NCI-H774 (cell line): ENCODE measurements at places on chromosomes 1 and 21.

GRCh38 chr1:31428436-31429221, 15.6 kb downstream of the SERINC2 start:
- no peak for DNase-seq

GRCh38 chr1:111507411-111508201, 4.2 kb upstream of the ADORA3 start:
- DNase-seq, result peak; percentile 45

DNA sequence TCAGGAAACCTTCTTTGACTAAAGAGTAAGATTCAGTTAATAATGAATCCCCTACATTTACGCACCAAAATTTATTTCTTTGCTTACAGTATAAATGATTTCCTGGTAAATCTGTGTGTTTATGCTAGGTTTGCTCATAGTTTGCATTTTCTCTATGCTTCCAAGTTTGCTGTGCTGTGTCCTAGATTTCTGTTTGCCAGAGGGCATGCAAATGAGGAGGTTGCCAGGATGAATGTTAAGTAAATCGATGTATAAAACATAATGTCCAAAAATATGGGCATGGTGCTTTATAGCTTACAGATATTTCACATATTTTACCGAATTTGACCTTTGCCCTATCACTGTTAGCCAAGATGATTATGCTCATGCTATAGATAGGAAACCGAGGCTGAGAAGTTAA, 63.8 kb downstream of the TBX19 start:
- DNase-seq, result no peak

DNA sequence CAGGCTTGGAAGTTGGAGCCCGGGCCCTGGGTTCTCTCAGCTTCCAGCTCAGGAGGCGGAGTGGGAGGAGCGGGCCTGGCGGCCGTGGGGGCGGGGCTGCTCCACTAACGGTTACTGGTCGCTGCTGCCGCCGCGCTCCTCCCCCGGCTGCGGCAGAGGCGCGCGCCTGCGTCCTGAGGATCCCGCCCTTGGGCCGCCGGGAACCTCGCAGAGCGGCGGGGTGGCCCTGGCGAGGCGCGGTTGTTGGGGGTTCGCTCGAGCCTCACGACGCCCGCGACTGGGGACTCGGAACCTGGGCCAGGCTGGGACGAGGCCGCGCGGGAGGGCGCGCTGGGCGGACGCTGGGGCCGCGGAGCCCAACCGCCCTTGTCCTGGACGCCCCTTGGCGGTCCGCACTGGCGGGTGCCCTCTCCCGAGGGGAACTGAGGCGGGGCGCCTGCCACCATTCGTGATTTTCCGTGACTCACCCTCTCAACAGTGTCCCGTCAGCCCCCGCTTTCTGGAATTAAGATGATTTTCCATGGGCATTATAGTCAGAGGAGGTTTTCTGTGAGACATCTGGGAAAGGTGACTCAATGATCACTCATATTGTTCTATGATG, 34.1 kb downstream of the OR2G3 start:
- DNase-seq, result no peak

DNA sequence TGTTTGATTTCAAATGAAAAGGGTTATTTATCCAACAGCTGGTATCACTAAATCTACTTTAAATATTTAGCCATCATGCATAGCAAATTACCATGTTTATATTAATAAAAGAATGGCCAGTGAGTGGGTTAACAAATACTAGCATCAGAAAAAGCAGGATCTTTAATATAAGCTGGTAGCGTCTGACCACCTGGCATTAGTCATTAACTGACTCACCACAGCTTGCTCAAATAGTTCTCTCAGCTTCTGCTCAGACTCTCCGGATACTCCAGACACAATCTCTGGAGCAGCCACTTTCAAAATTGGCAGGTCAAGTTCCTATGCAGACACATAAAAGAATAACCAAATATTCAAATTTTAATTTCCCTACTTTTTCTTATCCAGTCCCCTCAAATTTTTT, 29.6 kb downstream of the NVL start:
- DNase-seq, result no peak

- no peak for DNase-seq
Observed at GRCh38 chr21:44872323-44872648, 1.2 kb downstream of the PTTG1IP start.

- DNase-seq, result no peak
Observed at GRCh38 chr1:234760303-234760723, 150.3 kb upstream of the IRF2BP2 start.

DNA sequence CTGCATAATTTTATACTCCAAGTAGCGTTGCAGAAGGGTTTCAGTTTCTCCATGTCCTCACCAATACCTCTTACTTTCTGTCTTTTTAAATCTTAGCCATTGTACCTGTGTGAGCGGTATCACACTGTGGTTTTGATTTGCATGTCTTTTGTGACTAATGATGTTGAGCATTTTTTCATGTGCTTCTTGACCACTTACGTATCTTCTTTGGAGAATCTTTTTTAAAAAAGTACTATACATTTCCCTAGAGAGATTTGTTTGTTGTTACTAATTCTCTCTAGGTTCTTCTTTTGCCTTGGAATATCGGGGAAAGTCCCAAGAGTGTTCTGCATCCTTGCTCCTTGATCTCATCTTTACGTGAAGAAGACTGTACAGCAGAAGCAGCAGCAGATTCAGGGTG, 81.8 kb upstream of the WARS2 start:
- no peak for DNase-seq

DNA sequence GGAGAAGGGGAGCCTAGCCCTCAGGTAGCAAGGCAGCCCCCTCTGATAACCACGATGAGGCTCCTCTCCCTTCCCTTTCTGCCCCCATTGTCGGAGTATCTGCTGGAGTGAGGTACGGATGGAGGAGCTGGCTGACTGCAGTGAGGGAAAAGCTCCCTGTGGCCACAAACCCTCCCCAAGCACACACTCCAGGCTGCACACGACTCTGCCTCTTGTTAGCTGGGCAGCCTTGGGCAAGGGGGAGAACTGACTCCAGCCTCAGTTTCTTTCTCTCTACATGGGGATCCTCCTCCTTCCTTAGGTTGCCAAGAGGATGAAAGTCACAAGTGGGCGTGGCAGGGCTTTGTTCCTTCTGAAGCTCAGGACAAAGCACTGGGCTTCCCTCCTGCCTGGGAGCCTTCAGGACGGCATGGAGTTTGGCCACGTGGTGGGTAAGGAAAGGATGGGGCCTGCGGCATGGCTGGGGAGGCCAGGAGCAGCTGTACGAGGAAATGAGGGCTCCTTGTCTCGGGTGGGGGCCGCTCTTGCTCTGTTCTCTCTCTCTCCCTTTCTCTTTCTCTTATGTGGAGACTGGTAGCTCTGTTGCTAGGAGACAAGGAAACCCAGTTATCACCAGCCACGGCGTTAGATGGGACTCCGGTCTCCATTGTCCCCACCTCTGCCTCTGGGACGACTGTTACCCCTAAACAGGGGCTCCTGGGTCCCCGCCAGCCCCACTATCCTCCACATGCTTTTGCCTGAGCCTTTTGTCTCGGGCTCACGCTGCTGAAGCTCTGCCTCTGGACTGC, 39.7 kb downstream of the LRP8 start:
- no peak for DNase-seq

DNA sequence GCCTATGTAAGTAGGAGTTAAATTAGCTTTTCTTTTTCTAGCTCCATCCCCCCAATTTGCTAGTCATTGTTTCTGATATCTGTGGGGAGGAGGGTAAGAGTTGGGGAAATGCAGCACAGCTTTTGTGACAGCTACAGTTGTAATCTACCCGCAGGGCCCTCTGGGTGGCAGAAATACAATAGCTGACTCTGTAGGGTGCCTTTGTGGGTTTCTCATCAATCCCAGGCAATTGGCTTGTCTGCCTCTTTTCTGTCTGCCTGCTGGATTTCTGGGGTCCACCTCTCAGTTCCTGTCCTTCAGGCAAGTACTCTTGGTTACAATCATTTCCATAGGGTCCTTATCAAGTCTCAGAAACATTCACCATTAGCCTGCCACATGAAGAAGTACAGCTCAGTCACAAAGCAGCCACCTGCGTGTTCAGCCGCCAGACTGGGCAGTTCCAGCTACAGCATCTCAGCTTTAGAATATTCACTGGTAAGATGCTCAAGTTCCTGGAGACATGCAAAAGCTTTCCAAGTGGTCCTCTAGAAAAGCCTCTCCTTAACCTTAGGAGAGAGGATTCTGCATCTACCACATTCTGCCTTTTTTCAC, 19.2 kb upstream of the SLC44A5 start:
- no peak for DNase-seq

DNA sequence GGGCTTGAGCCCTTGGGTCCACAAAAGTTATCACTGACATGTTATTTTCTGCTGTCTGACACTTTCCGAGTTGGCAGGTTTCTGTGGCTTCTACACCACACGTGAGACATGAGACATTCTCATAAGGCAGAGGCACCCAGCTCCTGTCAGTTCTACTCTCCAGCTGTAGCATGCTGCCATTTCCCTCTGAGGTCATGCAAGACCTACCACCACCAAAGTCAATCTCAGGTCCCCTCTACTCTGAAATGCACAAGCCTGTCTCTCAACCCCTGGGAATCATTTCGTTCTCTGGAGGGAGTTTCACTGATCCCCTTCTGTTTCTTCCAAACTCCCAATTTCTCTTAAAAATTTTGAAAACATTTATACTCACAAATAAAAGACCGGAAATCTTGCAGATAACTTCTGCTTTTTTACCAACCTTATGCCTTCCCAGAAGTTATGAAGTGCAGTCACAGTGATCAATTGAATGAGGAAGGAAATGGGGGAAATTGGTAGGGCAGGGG, 39.5 kb upstream of the CR2 start:
- no peak for DNase-seq

DNA sequence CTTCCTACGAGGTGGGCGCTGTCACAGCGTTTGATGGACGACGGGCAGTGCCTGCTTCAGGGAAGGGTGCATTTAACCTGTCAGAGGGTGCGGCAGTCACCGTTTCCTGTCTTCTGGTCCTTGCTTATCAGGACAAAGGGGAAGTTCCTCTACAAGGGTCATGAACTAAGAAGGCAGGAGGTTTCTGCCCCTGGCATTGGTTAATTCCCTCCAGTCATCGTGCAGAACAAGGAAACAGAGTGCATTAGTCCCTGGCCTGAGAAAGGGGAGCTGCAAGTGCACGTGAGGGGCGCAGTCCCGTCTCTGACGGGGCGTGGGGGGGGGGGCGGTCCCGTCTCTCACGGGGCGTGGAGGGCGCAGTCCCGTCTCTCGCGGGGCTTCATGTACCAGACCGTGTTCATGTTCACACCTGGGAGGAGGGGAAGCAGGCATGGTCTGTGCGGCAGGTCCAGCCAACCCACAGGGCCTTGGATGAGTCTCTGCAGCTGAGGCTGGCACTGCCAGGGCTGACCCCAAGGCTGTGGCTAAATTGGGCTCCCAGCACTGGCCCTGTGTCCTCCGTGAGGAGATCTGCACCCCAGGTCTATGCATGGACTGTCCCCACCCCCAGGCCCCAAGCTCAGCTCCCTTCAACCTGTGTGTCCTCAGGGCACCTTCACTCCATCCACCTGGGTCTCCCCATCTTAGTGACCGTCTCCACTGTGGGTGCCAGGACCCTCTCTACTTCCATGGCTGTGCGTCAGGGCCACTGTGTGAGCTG, 89.2 kb upstream of the COL6A1 start:
- no peak for DNase-seq

DNA sequence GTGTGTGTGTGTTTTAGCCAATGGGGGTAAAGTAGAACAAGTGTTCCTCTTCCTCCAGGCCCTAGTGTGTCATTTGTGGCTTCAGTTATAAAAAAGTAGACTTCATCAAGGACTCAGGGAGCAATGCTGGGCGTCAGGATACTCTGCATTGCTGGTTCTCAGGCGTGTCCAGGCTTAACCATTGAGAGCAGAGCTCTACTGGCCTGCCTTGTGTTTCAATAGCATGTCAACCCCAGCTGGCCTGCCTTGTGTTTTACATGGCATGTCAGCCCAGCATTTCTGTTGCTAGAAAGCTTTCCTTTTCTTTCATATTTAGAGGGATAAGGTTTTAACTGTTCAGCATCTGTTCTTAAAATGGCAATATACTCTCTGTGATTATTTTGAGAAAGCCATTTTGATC, 117.6 kb upstream of the TMPRSS15 start:
- DNase-seq, result no peak

GRCh38 chr1:3070644-3071564, 1.9 kb downstream of the PRDM16 start:
- no peak for DNase-seq

GRCh38 chr1:156492591-156493080, 7.9 kb downstream of the MEF2D start:
- no peak for DNase-seq

- no peak for DNase-seq
Observed at GRCh38 chr1:164723296-164723798, 164.4 kb downstream of the PBX1 start.

GRCh38 chr21:37855647-37856625, 60.3 kb downstream of the KCNJ6 start:
- DNase-seq, result no peak

DNA sequence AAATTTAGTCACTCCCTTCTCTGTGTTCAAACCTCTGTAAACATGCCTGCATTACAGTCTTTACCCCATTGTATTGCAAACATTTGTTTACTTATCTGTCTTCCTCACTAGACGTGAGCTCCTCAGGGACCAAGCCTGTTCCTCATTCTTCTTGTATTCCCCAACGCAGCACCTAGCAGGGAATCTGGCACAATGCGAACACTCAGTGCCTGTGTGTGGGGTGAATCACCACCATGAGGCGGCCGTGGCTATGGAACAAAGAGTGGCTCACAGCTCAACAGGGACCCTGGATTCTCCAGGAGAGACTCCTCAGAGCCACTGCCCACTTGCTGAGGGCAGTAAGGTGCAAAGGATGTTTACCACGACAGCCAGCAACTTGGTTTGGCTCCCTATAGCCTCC, 95.9 kb downstream of the DDX20 start:
- DNase-seq, result no peak

GRCh38 chr21:14858311-14858710, 206.5 kb downstream of the NRIP1 start:
- DNase-seq, result no peak

DNA sequence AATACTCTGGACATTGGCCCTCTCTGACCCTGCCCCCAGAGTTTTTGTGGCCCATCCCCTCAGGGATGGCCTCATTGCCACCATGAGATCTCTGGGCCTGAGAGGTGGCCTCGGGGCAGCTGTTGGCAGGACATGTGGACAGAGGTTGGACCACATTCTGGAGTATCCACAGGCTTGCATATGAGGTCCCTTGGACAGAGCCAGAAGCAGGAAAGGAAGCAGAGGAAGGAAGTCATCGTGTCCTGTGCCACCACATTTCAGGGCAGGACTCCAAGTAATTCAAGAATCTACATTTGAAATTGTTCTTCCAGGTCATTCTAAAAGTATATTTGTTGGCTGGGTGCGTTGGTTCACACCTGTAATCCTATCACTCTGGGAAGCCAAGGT, 95.9 kb upstream of the PPP2R5A start:
- no peak for DNase-seq

GRCh38 chr1:217495249-217495648, 135.6 kb downstream of the GPATCH2 start:
- DNase-seq, result no peak

DNA sequence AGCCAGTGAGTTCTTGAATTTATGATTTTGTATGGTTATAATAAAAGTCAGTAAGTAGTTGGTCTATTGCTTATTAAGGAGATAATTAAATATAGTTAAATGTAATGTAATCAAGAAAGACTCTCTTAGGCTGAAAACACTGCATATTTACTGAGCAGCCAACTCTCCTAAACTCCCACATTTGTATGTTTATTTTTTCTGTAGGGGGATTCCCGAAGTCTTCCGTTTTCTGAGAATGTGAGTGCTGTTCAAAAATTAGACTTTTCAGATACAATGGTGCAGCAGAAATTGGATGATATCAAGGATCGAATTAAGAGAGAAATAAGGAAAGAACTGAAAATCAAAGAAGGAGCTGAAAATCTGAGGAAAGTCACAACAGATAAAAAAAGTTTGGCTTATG, 56.7 kb downstream of the PKN2 start:
- DNase-seq, result no peak
